Aorta (tissue), 5 donors: ENCODE measurements at places on chromosomes 6 and 20. TPM values are rescaled to one million over a fixed set of nuclear protein-coding genes. Genes with fewer than 3 reads are reported as not detected.
A peak's percentile ranks its signal among the peaks of the same experiment; 100 is the strongest.

GRCh38 chr20:58458342-58459057 lies 56.7 kb downstream of the APCDD1L start:
- no peaks in the 10 kb centered on the region for H3K4me1 ChIP-seq
- no peaks in the 10 kb centered on the region for H3K27me3 ChIP-seq
- DNase-seq = no peak
- H3K27ac ChIP-seq = no peak overlapping the region
- no peaks in the 10 kb centered on the region for H3K36me3 ChIP-seq
- H3K4me3 ChIP-seq = no peak overlapping the region

DNA sequence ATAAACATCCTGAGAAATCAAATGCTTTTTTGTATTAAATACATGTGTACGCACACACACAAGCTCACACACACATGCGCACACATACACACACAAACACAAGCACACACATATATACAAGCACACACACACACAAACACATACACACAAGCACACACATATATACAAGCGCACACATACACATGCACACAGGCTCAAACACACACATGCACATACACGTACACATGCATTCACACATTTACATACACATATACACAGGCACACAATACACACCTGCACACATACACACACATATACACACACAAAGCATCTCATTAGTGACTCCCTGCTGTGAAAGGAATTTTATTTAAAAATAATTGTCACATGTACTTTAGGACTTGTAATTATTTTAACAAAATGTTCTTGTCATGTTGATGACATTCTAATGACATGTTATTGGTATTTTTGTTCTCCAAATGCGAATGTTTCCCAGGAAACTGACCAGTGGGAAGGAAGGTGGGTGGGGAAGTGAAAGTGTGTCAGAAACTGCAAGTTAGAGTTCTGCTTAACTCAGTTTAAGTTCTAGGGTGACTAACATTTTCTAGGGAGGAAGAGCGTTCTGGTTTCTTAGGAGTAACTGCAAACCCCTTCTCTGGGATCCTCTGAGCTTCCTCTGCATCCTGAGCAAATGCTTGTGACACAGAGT lies 113.9 kb upstream of the ZNF217 start:
- H3K36me3 ChIP-seq = no peaks in the 10 kb centered on the region
- no peak overlapping the region for H3K27ac ChIP-seq
- H3K27me3 ChIP-seq = no peaks in the 10 kb centered on the region

DNA sequence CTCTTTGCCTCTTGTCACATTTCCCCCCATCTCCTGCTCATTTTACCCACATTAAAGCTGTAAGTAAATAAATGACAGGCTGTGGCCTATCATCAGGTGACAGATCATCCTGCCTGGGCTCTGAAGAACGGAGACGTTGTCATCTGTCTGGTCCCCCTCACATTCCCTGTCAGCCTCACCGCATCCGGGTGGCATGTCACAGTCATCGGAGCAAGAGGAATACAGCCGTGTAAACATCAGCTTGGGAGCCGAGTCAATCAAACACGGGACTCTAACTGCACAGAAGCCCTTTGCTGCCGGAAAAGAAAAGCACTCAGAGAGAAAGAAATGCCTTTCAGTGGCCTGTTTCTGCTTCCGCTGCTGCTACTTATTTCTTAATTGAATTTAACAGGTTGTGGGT lies 371.9 kb upstream of the ID4 start:
- H3K27ac ChIP-seq = no peak overlapping the region
- no peaks in the 10 kb centered on the region for H3K36me3 ChIP-seq
- H3K27me3 ChIP-seq = no peaks in the 10 kb centered on the region
- peaks cover 4% of the 10 kb centered on the region for H3K4me1 ChIP-seq
- DNase-seq = no peak

DNA sequence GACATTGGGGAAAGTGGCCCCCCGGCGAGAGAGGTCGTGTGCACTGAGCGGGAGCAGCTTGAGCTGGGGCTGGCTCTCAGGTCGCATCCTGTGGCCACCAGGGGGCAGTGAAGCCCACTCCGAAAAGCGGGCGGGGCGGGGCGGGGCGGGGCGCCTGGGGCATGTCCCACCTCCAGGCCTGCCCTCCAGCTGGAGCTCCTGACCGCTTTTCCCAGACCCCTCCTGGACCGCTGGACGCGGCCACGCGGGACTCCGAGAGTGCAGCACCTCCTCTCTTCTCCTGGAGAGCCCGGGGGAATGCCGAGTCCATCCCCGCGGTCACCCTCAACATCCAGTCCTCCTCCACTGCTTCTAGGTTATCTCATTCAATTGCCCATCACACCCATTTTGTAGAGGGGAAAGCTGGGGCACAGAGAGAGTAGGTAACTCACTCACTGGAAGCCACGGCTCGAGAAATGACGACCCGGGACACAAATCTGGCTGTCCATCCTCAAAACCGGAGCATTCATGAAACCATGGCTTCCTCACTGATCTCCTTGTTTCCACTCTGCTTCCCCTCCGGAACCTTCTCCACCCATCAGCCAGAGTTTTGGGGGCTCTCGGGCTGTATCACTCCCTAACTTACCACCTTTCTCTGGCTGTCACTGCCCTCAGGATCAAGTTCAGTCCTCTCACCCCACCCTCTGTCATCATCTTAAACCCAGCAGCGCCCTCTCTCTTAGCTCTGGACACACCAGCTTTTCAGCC lies 24.1 kb downstream of the COX4I2 start:
- no peak overlapping the region for H3K4me3 ChIP-seq
- DNase-seq = peak; percentile 87
- H3K27me3 ChIP-seq = no peaks in the 10 kb centered on the region
- H3K27ac ChIP-seq = peak overlapping the region; percentile 41

- DNase-seq = no peak
- no peaks in the 10 kb centered on the region for H3K27me3 ChIP-seq
- H3K27ac ChIP-seq = no peak overlapping the region
- no peaks in the 10 kb centered on the region for H3K36me3 ChIP-seq
- H3K4me1 ChIP-seq = no peaks in the 10 kb centered on the region
Measured at GRCh38 chr20:20024942-20025341, 7.8 kb downstream of the NAA20 start.

GRCh38 chr6:167094820-167095637 lies 27.9 kb upstream of the CCR6 start:
- H3K4me3 ChIP-seq = no peak overlapping the region
- H3K27me3 ChIP-seq = no peaks in the 10 kb centered on the region
- H3K36me3 ChIP-seq = no peaks in the 10 kb centered on the region

GRCh38 chr6:110628330-110628729 lies 151.9 kb upstream of the SLC22A16 start:
- no peaks in the 10 kb centered on the region for H3K36me3 ChIP-seq
- no peak overlapping the region for H3K4me3 ChIP-seq
- no peaks in the 10 kb centered on the region for H3K4me1 ChIP-seq

SLPI gene
- total RNA-seq = 41.2 TPM

EFCAB8 gene
- total RNA-seq = 0.81 TPM

DNA sequence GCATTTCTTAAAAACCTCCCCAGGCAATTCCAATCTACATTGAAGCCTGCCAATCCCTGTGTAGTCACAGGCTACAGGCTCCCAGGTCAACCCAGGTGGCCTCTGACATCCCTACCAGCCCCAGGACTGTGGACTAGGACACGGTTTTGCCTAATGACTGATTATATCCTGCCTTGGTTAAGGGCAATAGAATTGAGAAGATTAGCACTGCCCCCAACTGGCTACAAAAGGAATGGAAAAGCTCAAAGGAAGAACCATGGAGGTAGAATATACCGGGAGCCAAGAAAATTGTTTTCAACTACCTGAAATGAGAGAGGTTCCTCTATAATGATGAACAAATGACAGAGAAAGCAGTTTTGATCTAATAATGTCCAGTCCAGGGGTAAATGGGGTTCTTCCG lies 421.1 kb upstream of the AGPAT4 start:
- no peaks in the 10 kb centered on the region for H3K36me3 ChIP-seq
- H3K4me1 ChIP-seq = no peaks in the 10 kb centered on the region
- no peak overlapping the region for H3K4me3 ChIP-seq
- no peak overlapping the region for H3K27ac ChIP-seq
- H3K27me3 ChIP-seq = no peaks in the 10 kb centered on the region
- no peak for DNase-seq

TMEM217 gene
- 2.2 TPM for total RNA-seq

GRCh38 chr6:133992992-133993680 lies 40.1 kb downstream of the TBPL1 start:
- H3K4me3 ChIP-seq = no peak overlapping the region
- H3K4me1 ChIP-seq = no peaks in the 10 kb centered on the region
- no peaks in the 10 kb centered on the region for H3K36me3 ChIP-seq
- H3K27ac ChIP-seq = peak overlapping the region; percentile 32
- no peak for DNase-seq

DNA sequence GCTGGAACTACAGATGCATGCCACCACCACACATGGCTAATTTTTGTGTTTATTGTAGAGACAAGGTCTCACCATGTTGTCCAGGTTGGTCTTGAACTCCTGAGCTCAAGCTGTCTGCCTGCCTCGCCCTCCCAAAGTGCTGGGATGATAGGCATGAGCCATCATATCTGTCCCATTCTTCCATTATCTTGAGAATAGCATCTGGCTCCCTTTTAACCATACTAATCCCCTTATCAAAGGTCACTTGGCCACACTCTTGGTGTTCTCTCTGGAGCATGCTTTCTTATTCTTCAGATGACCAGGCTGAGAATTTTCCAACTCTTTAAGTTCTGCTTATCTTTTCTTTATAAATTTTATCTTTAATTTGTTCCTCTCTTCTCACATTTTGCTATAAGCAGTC lies 15.9 kb upstream of the TRERF1 start:
- DNase-seq = no peak
- H3K27ac ChIP-seq = no peak overlapping the region
- H3K4me1 ChIP-seq = no peaks in the 10 kb centered on the region
- H3K27me3 ChIP-seq = no peaks in the 10 kb centered on the region
- H3K36me3 ChIP-seq = no peaks in the 10 kb centered on the region
- H3K4me3 ChIP-seq = no peak overlapping the region

DNA sequence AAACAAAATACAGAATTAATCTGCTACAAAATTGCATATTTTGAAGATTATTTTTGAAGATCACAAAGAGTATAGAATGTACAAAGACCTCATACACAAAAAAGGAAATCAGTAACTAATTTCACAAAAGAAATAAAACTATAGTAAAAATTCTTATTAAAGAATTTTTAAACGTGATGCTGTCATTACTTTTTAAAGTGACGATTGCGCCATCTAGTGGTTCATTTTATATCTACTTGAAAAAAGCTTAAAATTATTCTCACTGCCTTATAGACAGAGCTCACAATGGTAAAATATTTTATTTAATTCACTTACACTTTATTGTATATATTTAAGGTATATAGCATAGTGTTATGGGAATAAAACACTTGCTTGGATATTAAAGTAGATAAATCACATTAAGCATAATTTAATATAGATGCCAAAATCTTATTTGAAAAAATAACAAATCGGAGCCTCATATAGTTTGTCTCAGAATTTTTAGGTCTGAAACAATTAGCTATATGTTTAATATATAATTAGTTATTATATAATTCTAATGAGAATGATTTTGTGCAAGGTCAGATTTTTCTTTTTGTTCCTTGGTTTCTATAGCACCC lies 128.8 kb downstream of the PHF3 start:
- no peak for DNase-seq
- H3K36me3 ChIP-seq = no peaks in the 10 kb centered on the region
- H3K4me1 ChIP-seq = no peaks in the 10 kb centered on the region

SEMG1 gene
- total RNA-seq = not detected

- no peak overlapping the region for H3K27ac ChIP-seq
- DNase-seq = no peak
- no peaks in the 10 kb centered on the region for H3K36me3 ChIP-seq
- H3K27me3 ChIP-seq = no peaks in the 10 kb centered on the region
- no peak overlapping the region for H3K4me3 ChIP-seq
Measured at GRCh38 chr20:17339000-17339399, 112.2 kb downstream of the PCSK2 start.

PTGIS gene
- total RNA-seq = 637 TPM

GRCh38 chr6:24836109-24836508 lies 37.4 kb upstream of the ARMH2 start:
- DNase-seq = no peak
- H3K4me3 ChIP-seq = no peak overlapping the region
- no peaks in the 10 kb centered on the region for H3K27me3 ChIP-seq
- no peak overlapping the region for H3K27ac ChIP-seq
- no peaks in the 10 kb centered on the region for H3K4me1 ChIP-seq
- H3K36me3 ChIP-seq = no peaks in the 10 kb centered on the region

DNA sequence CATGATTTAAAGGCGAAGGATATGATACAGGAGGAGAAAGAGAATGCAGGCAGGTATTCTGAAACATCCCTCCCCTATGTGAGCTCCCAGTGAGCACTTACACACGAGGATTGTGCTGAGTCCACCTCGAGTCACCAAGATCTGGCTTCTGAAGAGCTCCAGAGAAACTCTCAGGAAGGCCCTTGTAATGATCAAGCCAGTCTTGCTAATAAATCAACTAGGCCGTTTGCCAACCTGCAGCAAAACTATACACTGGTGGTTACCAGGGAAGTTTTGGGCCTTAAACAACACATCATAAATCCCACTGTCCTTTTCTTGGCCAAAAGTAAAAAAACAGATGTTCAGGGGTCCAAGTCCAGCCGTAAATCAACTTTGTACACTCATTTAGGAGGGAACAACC lies 79.2 kb downstream of the STXBP5 start:
- no peak overlapping the region for H3K4me3 ChIP-seq
- no peaks in the 10 kb centered on the region for H3K27me3 ChIP-seq
- no peak for DNase-seq
- H3K27ac ChIP-seq = no peak overlapping the region
- peaks cover 2% of the 10 kb centered on the region for H3K4me1 ChIP-seq
- H3K36me3 ChIP-seq = peaks cover 2% of the 10 kb centered on the region

DZANK1 gene
- 2.5 TPM for total RNA-seq

DNA sequence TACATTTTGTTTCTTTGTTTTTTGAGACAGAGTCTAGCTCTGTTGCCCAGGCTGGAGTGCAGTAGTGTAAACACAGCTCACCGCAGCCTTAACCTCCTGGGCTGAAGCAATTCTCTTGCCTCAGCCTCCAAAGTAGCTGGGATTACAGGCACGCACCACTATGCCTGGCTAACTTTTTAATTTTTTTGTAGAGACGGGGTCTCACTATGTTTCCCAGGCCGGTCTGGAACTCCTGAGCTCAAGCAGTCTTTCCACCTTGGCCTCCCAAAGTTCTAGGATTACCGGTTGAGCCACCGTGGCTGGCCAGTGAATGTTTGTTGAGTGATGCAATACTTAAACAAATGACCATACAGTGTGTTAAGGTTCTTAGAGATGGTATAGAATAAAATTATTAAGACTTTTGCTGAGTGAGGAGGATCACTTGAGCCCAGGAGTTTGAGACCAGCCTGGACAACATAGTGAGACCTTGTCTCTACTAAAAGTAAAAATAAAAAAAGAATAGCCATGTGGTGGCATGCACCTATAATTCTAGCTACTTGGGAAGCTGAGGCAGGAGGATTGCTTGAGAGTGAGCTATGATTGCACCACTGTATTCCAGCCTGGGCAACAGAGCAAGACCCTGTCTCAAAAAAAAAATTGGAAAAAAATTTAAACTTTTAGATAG lies 13.4 kb downstream of the CEP250 start:
- H3K4me1 ChIP-seq = no peaks in the 10 kb centered on the region
- peaks cover 2% of the 10 kb centered on the region for H3K36me3 ChIP-seq
- no peak for DNase-seq
- no peak overlapping the region for H3K4me3 ChIP-seq
- H3K27ac ChIP-seq = no peak overlapping the region
